ENCODE measurements at places on chromosomes 3 and 15. TPM values are rescaled to one million over a fixed set of nuclear protein-coding genes. Genes with fewer than 3 reads are reported as not detected.
A peak's percentile ranks its signal among the peaks of the same experiment; 100 is the strongest.

Gene RPP25
- total RNA-seq = 15.2 TPM

Gene PARP15
- total RNA-seq = 4.4 TPM

DNA sequence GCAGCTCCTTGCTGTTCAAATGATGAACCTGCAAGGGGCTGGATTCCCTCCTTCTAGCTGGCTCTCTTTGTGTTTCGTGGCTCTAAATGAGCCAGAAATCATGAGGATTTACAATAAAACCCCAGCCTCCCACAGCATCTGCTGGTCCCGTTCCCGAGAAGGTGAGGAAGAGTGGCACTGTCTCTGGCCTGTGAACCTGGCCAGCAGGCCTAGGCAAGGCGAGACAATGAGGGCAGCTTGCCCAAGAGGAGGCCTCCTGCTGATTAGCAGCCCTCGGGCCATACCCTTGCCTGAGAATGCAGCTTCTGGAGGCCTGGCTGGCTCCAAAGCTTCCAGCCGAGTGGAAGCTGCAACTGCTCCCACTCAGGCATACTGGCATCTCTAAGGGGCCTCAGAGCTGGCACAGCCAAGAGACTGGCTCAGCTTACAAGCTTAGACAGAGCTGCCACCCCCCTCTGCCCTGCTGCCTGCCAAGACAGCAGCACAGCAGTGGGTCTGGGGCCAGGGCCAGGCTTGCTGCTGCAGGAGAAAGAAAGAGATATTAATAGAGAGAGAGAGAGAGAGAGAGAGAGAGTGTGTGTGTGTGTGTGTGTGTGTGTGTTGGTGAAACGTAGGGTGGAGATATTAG is 76.5 kb downstream of the HMG20A start:
- DNase-seq = peak; percentile 83

DNA sequence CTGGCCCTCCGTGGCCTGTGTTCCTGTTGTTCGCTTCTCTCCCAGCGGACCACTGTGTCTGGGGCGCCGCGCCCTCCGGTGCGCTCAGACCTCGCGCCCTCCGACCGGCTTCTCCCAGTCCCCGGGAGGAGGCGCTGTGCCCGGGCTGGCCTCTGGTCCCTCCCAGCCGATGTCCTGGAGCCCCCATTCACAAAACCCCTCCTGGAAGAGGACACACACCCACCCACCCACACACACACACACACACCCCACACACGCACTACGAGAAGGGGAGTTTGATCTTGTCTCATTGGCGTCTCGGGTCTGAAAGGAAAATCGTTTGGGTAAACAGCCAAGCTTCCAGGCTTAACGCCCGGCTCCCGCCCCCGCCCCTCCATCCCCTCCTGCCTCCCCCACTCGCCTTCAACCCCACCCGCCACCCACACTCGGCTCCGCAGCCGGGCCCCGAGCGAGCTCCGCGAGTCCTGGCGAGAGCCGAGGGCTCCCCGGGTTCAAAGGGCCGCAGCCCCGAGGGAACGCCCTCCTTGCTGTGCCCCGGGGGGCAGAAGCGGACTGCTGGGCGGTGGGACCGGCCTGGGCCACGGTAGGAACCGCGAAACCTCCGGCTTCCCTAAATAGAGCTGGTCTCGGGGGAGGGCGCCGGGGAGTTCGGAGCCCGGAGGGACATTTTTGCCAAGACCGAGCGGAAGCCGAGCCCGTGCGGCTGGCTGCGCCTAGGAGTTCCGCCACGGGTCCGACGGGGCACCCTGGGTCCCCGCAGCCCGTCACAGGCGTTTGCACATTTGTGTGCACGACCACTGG is 23.6 kb downstream of the NR2F2 start:
- DNase-seq = peak; percentile 80

DNA sequence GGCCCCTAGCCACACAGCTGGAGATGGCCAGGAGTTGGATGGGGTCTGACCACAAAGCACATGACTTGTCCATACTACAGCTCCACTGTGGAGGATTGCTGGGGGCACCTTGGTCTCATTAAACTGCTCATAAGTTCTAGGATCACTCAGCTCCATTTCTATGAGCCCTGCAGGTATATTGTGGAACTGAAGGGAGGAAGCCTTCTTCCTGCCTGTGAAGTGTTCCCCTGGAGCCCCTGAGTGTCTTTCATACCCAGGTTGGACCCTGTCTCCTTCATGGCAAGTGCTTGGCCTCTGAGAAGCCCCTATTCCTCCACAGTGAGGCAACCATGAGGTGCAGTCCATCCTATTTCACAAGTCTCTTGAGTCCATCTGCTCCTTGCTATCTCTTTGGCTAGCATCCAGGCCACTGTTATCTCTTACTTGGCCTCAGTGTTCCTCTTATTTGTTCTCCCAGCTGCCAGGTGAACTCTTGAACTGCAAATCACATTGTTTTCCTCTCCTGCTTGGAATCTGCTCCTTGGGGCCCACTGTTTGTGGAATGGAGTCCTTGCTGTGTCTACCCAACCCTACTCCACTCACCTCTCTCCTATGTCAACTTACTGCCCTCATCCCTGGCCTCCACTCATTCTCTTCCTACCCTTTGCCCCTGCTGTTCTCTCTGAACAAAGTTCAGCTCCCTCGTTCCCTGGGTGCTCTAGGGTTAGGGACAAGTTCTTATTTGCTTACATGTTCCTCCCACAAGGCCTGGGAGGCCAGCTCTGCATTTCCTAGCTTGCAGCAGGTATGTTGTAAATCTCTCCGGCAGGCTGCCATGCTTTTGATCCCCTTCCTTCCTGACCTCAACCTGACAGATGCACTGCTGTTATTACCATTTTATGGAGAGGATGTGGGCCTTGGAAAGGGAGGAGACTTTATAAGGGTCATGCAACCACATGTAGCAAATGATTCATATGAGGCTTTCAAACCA is 1.2 kb downstream of the ACOX2 start:
- no peak for DNase-seq

- DNase-seq = no peak
Observed at GRCh38 chr3:188049606-188050530, 104.1 kb upstream of the LPP start.

DNA sequence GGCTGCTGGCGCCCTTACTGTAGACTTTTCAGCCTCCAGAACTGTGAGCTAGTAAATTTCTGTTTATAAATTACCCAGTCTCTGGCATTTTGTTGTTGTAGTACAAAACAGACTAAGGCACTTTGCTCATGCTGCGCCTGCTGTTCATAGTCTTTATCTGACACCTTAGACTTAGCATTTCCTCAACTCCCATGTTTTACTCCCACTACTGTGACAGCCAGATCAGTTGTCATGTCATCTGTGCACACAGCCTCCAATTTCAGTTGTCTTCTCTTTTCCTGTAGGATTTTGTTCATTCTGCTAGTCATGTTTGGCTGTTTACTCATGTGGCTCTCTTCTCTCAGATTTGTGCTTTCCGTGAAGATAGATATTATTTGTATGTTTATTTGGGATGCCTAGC is 62.0 kb downstream of the TCF12 start:
- DNase-seq = no peak

- DNase-seq = peak; percentile 78
Observed at GRCh38 chr3:8500319-8500988, 1.2 kb upstream of the LMCD1 start.

DNA sequence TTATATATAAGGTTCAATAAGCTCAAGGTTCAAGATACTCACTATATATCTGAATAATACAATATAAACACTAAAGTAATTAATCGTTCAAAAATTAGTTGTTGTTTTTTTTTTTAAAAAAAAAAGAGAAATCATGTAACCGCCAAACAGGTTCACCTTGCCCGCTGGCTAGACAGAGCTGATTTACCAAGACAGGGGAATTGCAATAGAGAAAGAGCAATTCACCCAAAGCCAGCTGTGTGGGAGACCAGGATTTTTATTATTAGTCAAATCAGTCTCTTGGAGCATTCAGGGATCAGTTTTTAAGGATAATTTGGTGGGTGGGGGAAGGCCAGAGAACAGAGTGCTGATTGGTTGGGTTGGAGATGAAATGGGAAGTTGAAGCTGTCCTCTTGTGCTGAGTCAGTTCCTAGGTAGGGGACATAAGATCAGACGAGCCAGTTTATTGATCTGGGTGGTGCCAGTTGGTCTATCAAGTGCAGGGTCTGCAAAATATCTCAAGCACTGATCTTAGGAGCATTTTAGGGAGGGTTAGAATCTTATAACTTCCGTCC is 7.9 kb downstream of the HIGD1A start:
- no peak for DNase-seq

- DNase-seq = no peak
Observed at GRCh38 chr3:171936191-171936841, 93.2 kb downstream of the TMEM212 start.

DNA sequence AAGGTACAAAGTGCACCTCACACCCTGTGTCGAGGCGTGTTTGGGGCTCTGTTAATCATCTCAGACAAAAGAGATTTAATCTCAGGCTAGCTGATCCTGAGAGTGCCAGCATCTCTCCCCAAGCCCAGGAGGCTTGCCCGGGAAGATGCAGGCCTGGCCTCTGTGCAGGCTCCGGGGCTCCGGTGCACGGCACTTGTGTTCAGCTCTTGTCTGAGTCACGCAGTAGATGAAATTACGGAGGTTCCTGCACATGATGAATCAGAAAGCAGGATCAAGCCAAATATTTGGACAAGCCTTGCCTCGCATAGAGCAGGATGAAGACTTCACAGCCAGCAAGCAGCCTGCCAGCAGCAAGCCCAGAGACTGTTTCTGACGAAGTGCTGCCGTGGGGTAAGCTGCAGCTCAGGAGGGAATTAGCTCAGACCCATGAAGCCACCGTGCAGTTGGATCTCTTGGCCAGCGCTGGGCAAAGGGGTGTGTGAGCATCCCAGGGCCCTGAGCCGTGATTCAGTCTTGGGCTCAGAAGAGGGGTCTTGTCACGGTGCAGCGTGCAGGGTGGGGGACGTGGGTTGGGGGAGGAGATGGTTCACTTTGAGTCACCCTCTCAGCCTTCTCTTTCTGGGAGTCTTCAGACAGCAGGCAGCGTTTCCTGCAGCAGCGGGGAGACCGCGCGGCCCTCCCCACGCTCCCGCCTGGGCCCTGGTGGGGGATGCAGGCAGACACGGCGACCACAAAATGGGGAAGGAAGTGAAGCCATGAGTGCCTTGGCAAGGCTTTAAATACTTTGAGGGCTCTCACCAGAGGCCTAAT is 89.2 kb upstream of the MEF2A start:
- peak; percentile 96 for DNase-seq

GRCh38 chr3:66532160-66532587 is 31.4 kb upstream of the LRIG1 start:
- no peak for DNase-seq

- DNase-seq = no peak
Observed at GRCh38 chr3:120597445-120598049, 1.4 kb downstream of the NDUFB4 start.

Measured in lung (tissue), 17 donors.